NCI-H146 (cell line): ENCODE measurements at places on chromosomes 7 and 10.
A peak's percentile ranks its signal among the peaks of the same experiment; 100 is the strongest.

DNA sequence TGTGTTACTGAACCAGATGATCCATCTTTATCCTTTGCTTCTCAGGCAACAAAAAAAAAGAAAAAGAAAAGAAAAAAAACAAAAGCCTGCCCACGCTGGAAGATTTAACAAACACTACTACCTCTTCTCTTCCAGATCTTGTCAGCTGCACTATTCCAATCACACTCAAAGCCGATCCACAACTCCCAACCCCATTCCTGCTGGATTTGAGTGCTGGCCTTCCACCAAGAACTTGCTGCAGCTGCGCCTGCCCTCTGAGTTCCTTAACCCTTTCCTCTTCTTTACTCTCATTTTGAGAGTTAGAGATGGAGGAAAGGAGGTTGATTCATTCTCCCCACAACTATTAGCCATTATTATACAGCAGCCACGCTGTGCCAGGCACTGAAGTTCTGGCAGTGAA lies 16.0 kb upstream of the ITGA8 start:
- DNase-seq = no peak

DNA sequence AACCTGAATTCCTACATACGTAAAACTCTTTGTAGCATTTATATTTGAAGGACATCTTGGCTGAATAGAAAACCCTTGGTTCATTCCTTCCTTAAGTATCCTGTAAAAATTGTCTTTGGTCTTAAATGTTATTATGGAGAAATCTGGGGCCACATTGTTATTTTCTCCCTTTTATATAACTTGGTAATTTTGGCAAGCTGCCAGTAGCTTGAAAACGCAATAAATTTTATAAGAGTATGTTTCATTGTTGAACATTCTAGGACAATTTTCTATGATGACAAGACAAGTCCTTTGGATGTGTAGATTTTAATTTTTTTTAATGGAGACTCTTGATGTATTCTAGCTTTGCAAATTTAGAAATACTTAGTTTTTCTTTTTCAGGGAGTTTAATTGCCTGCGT lies 191.9 kb downstream of the ABCA13 start:
- no peak for DNase-seq

- DNase-seq = no peak
Observed at GRCh38 chr10:130040351-130040750, 70.3 kb downstream of the C10orf143 start.

DNA sequence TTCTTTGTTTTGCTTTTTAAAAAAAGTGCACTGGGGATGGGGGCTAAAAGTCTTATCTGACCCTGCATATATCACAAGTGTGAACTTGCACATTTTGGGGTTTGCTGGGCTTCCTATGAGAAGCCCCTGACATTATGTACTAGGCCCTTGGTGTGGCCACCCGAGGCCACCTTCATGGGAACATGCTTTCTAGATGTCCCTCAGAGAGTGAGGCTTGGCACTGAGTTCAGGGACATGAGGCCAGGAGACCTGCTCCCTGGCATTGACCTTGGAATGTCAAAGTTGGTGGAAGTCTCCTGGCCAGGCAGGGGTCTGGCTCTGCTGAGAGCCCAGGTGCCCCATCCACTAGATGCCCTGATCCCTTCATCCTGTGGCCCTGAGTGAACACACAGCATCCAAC lies 536.2 kb downstream of the TCERG1L start:
- no peak for DNase-seq

DNA sequence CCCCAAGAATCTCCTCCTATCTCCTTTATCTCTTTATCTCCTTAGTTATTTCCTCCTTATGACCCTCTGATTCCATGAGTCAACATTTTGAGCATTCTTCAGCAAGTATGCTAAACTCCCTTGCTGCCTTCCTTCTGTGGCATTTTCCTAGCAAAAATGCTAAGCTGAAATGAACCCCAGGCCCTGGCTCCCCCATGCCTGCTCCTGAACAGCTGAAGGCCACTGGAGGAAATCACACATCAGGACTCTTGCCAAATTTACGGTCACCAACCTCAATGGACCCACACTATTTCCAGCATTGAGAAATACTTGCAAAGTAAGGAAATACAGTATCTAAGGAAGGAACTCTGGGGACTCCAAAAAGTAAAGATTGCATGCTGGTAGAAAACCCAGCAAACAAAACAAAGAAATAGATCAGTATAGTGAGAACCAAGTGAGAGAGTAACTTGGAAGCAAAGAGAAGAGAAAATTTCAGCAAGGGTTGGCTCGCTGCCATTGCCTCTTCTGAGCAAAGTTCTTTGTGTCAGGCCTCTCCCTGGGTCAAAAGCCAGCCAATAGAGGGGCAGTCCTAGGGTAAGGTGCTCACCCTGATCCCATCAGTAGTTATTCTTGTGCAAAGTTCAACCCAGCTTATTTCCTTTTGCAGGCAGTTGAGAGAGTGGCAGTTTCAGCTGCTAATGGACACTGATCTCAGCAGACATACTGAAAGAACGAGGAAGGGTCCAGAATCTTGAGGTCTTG lies 5.1 kb upstream of the PLEKHS1 start:
- DNase-seq = no peak

DNA sequence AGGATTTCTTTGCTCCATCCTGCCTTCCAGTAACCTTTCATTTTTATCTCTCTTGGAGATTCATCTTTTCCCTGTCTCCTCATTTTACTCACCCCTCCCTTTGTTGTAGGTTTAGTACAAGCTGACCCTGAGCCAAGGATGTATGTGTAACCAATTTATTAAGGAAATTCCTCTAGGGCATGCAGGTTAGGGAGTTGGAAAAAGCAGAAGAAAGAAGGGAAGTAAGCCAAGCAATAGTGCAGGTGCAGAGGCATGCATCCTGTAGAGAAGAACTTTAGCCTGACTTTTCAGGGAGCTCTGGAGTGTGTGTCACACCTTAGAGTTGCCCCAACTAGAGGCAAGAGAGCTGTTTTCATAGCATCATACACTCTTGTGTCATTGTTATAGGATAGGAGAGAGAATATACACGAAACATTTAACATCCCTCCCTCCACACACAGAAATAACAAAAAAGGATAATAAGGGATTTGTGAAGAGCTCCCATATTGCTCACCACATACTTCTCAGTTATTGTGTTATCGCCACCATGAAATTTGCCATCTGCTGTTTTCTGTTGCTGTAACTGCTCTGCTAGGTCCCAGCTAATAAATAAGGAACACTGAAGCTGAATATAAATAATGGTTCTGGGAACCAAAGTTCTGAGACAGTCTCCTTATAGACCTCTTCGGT lies 21.8 kb upstream of the SEMA3C start:
- no peak for DNase-seq

DNA sequence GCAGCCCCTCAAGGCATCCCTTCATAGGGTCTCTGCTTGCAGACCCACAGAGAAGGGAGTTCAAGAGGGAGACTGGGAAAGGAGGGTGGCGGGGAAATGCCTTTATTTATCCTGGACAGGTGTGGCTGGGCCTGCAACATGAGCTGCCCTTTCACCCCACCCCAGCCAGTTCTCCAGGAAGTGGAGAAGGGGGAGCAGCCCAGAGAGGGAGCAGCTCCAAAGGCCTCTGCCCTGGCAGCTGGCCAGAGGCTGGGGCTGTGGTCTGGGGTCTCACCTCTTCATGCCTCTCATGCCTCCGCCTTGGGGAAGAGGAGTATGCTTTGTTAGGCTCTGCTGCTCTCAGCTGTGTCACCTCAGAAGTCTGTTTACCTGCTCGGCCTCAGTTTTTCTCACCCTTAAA lies 3.1 kb downstream of the LDB3 start:
- DNase-seq = peak; percentile 31

- DNase-seq = no peak
Observed at GRCh38 chr10:25102147-25102822, 72.5 kb upstream of the GPR158 start.

GRCh38 chr7:21355406-21355874 lies 72.4 kb upstream of the SP4 start:
- DNase-seq = no peak

- DNase-seq = no peak
Observed at GRCh38 chr7:11819947-11820346, 12.1 kb downstream of the THSD7A start.

GRCh38 chr7:20475756-20476155 lies 139.7 kb upstream of the ABCB5 start:
- DNase-seq = no peak

- peak; percentile 40 for DNase-seq
Observed at GRCh38 chr10:125928928-125929585, 32.7 kb downstream of the FANK1 start.

DNA sequence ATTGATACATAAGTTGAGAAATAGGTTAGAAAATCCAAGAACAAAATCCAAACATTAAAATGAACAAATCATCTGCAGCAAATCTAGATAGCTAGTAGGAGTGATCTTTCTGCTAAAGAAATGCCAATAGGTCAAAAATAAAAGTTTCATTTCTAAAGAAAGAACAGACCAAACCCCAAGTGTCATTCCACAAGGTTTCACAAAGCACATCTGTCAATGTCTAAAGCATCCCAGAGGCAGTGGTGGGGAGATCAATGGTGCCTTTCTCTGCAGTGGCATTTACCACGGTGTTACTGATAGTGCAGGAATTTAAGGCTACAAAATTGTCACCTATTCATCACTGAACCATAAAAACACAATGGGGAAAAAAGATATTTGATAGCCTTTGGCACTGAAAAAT lies 147.9 kb downstream of the PARD3 start:
- DNase-seq = no peak

GRCh38 chr7:100891568-100892247 lies 2.2 kb upstream of the UFSP1 start:
- no peak for DNase-seq

DNA sequence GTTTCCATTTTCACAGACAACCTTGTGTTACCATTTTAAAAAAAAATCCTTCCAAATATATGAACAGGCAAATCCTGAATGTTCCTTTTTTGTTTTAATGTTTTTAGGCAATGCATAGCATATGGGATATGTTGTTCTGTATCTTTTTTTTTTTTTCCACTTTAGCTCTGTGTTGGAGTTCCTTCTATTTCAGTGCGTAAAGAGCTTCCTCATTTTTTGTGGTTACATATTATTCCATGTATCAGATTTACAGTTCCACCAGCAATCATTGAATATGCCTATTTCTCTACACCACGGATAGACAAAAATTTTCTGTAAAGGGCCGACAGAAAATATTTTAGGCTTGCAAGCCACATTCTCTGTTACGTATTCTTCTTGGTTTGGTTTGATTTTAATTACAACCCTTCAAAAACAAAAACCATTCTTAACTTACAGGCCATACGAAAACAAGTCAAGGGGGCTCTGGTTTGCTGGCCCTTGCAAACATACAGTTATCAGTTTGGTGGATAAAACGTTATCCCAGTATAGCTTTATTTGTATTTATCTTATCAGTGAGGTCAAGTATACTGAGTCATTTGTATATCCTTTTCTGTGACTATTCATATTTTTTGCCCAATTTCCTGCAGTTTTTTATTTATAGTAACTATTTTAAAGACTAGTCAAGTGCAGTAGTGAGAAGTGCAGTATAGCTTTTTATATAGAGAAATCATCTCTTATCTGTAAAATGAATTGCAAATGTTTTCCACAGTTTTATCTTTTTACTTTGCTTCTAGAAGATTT lies 55.7 kb downstream of the RALA start:
- no peak for DNase-seq

DNA sequence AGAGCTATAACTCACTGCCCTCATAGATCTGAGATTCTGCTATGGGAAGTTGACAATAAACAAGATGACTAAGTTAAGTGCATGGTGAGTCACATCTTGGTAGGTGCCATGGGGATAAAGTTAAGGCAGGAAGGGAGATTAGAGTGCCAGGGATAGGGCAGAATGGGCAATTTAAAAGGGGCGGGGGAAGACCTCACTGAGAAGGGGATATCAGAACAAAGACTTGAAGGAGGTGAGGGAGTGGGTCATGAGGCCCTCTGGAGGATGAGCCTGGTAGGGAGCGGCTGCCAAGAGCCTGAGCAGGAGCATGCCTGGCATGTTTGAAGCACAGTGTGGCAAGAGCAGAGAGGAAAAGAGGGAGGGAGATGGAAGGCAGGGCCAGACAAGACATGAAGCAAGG lies 34.8 kb upstream of the INMT start:
- no peak for DNase-seq

GRCh38 chr10:49512121-49512809 lies 26.7 kb downstream of the ERCC6 start:
- peak; percentile 35 for DNase-seq

GRCh38 chr10:70887804-70888800 lies at the start of gene PCBD1:
Gene PCBD1, minus strand, starts transcription at chr10:70888565. Its CDS starts 32 bp downstream, at chr10:70888533.
- peak; percentile 88 for DNase-seq

DNA sequence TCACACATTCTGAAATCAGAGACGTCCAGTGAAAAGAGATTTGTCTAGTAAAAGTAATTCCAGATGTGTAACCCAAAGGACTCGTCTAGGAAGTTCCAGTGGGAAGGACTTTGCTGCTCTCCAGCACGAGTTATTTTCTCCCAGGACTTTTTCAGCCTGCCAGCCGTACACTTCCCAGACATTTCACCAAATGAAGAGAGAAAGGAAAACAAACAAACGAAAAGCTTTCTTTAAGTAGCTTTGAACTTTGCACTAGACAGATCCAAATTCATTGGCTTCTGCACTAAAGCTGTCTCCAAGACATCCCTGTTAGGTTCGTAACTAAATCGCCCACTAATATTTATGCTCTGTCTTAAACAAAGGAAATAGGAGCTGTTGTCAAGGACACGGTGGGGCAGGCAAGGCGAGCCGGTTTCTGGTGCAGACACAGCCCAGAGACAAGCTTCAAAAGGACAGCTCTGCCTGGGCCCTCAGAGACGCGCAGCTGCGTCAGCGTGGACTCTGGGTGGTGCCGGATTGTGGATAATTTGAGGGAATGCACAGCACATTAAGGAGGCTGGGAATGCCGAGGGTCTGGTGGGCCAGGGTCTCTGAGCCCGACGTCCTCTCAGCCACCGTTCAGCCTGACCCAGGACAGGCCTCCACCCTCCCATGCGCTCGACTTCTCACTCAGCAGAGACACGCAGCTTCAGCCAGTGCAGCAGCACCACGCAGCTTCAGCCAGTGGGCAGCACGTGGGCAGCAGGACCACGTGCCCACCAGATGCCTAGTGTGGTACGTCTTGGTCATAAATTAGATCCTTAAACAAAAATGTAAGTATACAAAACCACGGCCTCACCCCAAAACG lies 64.1 kb upstream of the INSIG1 start:
- DNase-seq = no peak

GRCh38 chr10:93083743-93084539 lies 10.2 kb downstream of the CYP26A1 start:
- no peak for DNase-seq

DNA sequence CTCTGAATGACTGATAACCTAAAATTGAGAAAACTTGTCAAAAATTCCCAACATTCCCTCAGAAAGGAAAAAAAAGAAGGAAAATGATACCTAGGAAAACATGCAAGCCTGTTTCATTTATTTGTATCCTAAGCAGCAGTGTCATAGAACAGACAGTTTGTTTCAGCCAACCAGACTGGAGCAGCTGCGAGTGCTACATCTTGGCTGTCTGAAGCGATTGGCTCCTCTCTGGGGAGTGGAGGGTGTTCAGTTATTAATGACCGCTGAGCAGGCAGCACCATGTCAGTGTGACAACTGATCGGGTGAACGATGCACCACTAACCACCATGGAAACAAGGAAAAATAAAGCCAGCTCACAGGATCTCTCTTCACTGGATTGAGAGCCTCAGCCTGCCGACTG lies at the start of gene LRRN3:
TSS of gene LRRN3 (plus strand) at position 282 of the 400 bp plus-strand sequence. CDS start 31,646 bp downstream, outside the sequence.
- peak; percentile 91 for DNase-seq
